ENCODE measurements at places on chromosomes 13 and 19.

DNA sequence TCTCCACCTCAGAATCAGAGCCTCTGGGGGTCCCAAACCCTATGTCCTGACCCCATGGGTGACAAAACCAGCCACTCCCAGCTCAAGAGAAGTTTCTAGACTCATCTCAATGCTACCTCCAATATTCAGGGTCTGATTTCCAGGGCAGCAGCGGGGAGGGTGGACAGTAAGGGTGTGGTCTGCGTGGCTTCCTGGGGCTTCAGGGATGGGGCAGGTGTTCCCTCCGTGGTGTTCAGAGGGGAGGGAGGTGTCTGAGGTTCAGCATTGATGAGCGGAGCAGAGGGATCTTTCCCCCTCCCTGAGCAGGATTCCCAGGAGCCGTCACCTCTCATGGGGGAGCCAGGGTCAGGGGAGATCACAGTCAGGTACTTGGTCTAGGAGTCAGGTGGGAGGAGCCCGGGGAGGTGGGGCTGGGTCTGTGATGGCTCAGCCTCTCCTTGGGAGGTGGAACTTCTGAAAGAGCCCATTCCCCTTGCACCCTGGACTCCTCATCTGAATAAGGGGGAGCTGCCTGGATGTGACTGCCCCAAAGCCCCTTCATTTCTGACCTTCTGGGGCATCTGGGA is 2.9 kb downstream of the LILRA2 start:
- no peak for DNase-seq

- DNase-seq = no peak
Observed at GRCh38 chr13:42807241-42807640, 25.9 kb downstream of the FAM216B start.

DNA sequence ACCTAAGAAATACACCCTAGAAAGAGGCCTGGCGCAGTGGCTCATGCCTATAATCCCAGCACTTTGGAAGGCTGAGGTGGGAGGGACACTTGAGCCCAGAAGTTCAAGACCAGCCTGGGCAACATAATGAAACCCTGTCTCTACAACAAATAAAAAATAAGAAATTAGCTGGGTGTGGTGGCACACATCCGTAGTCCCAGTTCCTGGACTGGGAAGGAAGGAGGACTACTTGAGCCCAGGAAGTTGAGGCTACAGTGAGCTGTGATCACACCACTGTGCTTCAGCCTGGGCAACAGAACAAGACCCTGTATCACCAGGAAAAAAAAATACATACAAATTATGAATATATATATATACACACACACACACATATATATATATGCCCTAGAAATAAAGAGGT is 42.7 kb downstream of the PHF11 start:
- DNase-seq = no peak

GRCh38 chr19:2726160-2726855 is 5.1 kb upstream of the DIRAS1 start:
- no peak for DNase-seq

GRCh38 chr19:3768015-3768747 is 3.8 kb downstream of the RAX2 start:
- no peak for DNase-seq

GRCh38 chr19:6769006-6769619 is 1.9 kb upstream of the SH2D3A start:
- no peak for DNase-seq

GRCh38 chr13:75533861-75534260 is 3.8 kb downstream of the COMMD6 start:
- no peak for DNase-seq

DNA sequence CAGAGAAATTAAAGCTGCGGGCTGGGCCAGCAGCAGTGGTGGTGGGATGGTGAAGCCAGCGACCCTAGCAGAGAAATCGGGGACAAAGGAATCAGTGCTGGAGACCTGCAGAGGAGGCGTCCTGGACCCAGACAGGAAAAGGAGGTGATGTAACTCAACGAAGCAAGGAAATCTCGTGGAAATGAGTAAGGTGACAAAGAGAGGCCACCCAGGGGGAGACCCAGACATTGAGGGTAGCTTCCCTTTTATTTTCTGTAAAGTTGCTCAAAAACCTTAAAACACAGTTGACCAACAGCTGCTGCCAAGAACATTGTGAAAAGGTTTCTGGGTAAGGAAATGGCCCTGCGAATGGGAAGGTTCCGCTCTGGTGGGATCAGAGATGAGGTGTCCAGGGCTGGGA is 13.3 kb upstream of the RETN start:
- no peak for DNase-seq

- peak; percentile 96 for DNase-seq
Observed at GRCh38 chr19:35716801-35717664, 770 bp upstream of the KMT2B start.

GRCh38 chr19:27889156-27889555 is 1323.8 kb downstream of the UQCRFS1 start:
- no peak for DNase-seq

- no peak for DNase-seq
Observed at GRCh38 chr13:43362556-43362955, 339.2 kb downstream of the DNAJC15 start.

DNA sequence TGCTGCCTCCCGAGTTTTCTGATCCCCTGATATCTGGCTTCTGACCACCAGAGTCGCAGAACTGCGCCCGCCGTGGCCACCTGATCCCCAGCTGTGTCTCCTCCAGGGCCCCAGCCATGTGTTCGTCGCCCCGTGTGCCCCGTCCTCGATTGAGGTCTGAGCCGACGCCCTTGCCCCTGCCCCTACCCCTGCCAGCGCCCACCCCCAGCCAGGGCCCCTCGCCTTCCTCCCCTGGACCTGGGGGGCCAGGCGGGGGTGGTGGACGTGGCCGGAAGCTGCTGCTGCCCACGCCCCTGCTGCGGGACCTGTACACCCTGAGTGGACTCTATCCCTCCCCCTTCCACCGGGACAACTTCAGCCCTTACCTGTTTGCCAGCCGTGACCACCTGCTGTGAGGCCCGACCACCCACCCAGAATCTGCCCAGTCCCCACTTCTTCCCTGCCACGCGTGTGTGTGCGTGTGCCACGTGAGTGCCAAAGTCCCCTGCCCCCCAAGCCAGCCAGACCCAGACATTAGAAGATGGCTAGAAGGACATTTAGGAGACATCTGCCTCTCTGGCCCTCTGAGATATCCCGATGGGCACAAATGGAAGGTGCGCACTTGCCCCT is 9.2 kb downstream of the PLPPR2 start:
- DNase-seq = no peak

DNA sequence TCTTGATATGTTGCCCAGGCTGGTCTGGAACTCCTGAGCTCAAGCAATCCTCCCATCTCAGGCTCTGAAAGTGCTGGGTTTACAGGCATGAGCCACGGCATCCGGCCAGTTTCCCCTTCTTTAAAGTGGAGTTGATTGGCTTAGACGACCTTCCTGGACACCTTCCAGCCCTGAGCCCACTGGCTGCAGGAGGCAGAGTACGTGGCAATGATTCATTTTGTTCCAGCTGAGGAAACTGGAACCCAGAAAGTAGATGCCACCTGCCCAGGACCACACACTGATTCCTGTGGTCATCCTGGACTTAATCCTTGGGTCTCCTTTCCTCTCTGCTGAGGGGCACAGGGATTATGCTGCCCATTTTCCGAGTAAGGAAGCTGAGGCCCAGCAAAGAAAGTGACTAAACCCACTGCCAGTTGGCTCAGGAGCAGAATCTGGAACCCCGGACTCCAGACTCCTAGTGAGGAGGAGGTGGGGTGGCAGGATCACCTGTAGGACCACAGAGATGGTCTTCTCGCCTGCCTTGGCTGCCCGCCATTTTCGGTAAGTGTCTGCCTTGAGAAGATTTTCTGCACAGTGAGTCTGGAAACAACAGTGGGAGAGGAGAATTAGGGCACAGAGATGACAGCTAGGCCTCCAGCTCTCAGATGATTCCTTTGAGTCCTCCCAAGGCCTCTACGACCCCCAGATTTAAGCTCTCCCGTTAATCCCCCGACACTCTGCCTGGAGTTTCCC is 737 bp downstream of the XRCC1 start:
- DNase-seq = no peak

DNA sequence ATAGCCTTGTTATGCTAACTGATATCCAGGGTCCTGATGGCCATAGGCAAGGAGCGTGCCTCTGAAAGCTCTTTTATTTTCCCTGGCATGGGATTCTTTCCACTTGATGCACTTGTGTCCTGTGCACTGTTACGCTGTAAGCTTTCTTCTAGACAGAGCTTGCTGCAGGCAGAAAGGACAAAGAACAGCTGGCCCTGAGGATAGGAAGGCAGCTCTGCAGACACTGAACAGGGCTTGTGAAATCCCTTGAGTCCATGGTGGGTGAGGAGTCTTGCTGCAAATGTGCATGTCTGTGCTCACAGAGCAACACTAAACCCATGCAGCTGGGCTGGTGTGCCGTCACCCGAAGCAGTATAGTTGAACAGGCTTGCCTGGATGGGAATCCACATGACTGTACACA is 126.6 kb downstream of the AKAP11 start:
- no peak for DNase-seq

- DNase-seq = no peak
Observed at GRCh38 chr19:31448221-31448657, 99.0 kb upstream of the TSHZ3 start.

GRCh38 chr19:13613447-13613846 is 107.2 kb upstream of the CACNA1A start:
- no peak for DNase-seq

DNA sequence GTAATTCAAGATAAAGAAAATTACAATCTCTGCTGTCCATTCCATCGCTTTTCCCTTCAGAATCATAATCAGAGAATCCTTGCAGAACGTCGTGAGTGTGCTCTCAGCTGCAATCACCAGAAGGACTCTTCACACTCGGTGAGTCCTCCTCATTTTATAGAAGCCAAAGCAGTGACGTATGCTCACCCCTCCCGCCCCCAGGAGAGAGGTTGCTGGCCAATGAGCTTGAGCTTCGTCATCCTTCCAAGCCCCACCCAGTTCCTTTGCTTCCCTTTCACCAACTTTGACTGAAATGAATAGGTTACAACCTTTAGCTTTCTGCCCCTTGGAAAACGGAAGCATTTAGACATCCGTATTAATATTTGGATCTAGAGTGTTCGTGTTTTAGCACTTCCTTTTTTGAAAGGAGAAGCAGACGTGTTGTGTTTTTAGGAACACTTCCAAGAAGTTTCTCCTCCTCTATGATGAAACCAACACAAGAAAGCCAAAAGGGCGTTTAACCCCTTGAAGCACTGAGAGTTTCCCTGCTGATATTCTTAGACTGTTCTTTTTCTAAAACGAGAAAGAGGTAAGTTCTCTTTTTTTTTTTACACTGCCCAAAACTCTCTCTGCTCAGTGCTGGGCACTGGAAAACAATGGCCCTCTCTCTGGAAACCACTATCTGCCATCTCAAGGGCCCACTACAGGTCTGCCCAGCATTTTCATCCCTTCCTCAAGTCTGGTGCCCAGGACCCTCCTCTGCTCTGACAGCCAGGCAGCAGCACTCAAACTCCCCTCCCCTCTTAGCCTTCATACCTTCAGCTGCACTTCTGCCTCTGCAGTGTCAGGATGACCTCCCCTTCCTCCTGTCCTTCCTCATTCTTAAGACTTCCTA is 44.3 kb upstream of the CEACAM21 start:
- DNase-seq = peak; percentile 95

- no peak for DNase-seq
Observed at GRCh38 chr19:30070198-30070967, 128.3 kb downstream of the URI1 start.

- DNase-seq = no peak
Observed at GRCh38 chr13:33296793-33297425, 11.4 kb upstream of the STARD13 start.

- DNase-seq = no peak
Observed at GRCh38 chr19:2210987-2211740, 25.0 kb downstream of the PLEKHJ1 start.

DNA sequence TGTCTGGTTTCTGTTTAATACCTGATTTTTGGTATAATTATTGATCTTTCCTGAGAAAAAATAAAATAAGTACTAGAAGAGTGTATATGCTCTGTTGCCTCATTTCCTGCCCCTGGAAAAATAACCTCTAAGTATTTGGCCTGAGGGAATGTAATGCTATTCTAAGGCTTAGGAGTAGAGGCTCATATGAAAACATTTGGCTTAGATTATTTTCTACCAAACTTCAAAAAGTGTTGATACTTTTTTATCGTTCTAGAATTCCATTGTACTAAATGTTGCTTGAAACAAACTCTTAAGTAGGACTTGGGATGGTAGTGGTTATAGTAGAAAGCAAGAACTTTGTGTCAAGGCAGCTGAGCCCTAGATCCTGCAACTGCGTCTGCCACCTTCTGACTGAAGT is 57.8 kb downstream of the COG3 start:
- DNase-seq = no peak

GRCh38 chr19:49502866-49503581 is 6.8 kb downstream of the RPS11 start:
- DNase-seq = peak; percentile 63

DNA sequence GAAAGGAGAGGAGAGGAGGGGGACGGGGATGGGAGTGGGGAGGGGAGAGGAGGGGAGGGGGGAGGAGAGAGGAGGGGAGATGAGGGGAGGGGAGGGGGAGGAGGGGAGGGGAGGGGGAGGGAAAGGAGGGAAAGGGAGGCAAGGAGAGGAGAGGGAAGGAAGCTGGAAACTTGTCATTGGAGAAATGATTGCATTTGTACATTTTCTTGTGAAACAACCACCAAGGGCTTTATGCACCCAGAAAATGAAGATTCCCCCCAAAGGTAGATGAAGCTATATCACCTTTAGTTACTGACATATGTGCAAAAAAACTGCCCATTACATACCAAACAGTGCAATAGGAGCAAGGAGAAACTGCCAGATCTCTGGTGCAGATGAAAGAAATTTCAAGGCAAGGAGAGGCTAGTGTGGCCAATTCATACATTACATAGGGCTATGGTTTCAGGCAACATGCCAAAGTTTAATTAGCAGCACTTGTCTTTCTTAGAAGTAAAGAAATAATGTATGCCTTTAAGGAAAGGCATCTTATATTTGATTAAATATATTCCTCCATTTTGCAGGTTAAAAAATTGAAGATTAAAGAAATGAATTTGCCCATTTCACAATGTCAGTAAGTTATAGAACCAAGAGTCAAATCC is 49.5 kb upstream of the STK24 start:
- DNase-seq = no peak

GRCh38 chr13:111484141-111484925 is 163.9 kb downstream of the TEX29 start:
- DNase-seq = no peak

DNA sequence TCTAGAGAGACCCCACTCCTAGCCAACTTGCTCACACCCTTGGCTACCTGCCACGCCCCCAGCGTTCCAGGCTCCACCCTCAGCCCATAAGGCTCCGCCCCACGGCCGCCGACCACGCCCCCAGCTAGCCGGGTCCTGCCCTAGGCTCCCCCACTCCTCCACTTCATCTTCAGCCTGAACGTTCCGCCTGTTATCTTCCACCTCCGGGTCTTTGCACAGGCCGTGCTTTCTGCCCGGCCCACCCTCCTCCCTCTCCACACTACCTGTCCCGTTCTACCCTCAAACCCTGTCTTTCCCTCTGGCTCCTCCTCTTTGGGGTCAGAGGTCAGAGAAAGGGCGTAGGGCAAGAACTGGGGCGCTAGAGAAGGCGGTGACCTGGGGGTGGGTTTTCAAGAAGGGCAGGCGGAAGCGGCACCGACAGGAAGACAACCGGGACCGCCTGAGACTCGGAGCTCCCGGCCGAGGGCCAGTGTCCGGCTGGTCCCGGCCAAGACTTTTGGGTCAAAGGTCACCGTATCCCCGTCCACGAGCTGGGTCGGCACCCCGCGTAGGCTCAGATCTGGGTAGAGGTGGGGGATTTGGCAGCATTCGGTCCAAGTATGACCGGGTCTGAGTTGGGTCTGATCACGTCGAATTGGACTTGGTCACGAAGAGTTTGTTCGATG is 2.2 kb downstream of the PDE4C start:
- peak; percentile 29 for DNase-seq

GRCh38 chr19:18339723-18340122 is 675 bp upstream of the PGPEP1 start:
- DNase-seq = no peak
